Astrocyte (in vitro differentiated cells and primary cell): ENCODE measurements at places on chromosomes 6 and 20.

- no peak for DNase-seq
- H3K4me1 ChIP-seq = peaks cover 30% of the 10 kb centered on the region
- H3K27ac ChIP-seq = no peak overlapping the region
- no peaks in the 10 kb centered on the region for H3K27me3 ChIP-seq
- no peaks in the 10 kb centered on the region for H3K36me3 ChIP-seq
- H3K4me3 ChIP-seq = no peak overlapping the region
Measured at GRCh38 chr6:11922901-11923300, 89.2 kb upstream of the HIVEP1 start.

GRCh38 chr20:57831326-57831992, 121.6 kb upstream of the PMEPA1 start:
- no peak overlapping the region for H3K4me3 ChIP-seq
- H3K27me3 ChIP-seq = peaks cover 17% of the 10 kb centered on the region
- H3K27ac ChIP-seq = no peak overlapping the region
- DNase-seq = no peak

DNA sequence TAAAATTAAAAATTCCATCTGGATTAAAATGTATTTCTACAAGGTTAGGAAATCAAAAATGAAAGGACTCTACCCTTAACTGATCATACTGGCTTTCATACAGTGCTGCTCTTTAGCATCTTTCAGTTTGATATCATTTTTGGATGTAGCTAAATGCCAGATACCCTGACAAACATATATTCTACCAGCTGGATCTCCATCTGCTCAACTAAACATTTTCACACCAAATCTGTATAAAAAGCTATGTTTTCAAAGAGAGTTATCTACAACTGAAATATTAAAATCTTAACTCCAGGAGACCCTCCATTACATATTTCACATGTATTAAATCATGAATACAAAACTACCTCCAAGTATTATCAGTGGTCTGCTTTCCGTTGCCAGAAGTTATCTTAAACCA, 95.7 kb downstream of the EPHA7 start:
- no peak overlapping the region for H3K4me3 ChIP-seq
- H3K27ac ChIP-seq = no peak overlapping the region
- no peaks in the 10 kb centered on the region for H3K27me3 ChIP-seq
- H3K4me1 ChIP-seq = no peaks in the 10 kb centered on the region

- peaks cover 17% of the 10 kb centered on the region for H3K4me1 ChIP-seq
- H3K27ac ChIP-seq = no peak overlapping the region
- no peak for DNase-seq
- H3K27me3 ChIP-seq = peaks cover 94% of the 10 kb centered on the region
- no peak overlapping the region for H3K4me3 ChIP-seq
Measured at GRCh38 chr6:10416863-10417641, 2.2 kb upstream of the TFAP2A start.
